ENCODE measurements at places on chromosomes 1 and 21.

GRCh38 chr1:240928265-240928664 lies 316.3 kb upstream of the GREM2 start:
- DNase-seq = no peak

GRCh38 chr21:45990049-45990711 lies 8.6 kb downstream of the COL6A1 start:
- DNase-seq = no peak

DNA sequence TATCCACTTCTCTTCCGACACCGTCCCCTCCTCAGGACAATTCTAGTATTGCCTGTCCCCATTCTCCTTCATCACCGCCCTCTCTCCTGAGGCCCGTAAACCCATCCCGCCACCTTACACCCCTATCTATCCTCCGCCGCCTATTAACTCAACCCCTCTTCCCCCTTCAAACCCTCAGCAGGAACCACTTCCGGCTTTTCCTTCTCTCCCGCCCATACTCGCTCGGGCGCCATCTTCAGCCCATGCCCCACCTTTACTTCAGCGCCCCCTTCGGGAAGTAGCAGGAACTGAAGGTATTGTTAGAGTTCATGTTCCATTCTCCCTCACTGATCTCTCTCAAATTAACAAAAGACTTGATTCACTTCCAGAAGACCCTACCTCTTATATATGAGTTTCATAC lies 31.6 kb downstream of the VN1R5 start:
- DNase-seq = no peak

GRCh38 chr21:33135925-33136324 lies 66.0 kb downstream of the OLIG1 start:
- no peak for DNase-seq

GRCh38 chr1:205477759-205478247 lies 22.0 kb upstream of the BLACAT1 start:
- DNase-seq = no peak

GRCh38 chr1:78291872-78292271 lies 198.9 kb upstream of the PTGFR start:
- no peak for DNase-seq

GRCh38 chr1:87702455-87702854 lies 373.8 kb downstream of the LMO4 start:
- DNase-seq = no peak

DNA sequence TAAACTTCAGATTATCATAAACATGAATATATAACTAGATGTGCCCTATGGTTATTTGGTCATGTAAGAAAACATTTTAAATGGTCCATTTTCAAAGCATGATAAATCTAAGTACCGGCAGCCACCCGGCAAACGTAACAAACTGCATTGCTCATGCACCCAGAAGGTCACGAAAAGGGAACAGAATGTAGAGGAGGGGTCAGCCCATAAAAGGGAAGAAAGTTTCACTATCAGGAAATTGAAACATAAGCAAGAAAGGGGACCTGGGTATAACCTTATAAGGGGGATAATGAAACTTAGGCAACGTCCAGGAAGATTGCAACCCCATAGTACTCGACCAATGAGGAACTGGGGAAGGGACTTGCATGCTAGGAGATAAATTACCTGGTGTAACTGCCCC lies 421.2 kb upstream of the ZRANB2 start:
- no peak for DNase-seq

DNA sequence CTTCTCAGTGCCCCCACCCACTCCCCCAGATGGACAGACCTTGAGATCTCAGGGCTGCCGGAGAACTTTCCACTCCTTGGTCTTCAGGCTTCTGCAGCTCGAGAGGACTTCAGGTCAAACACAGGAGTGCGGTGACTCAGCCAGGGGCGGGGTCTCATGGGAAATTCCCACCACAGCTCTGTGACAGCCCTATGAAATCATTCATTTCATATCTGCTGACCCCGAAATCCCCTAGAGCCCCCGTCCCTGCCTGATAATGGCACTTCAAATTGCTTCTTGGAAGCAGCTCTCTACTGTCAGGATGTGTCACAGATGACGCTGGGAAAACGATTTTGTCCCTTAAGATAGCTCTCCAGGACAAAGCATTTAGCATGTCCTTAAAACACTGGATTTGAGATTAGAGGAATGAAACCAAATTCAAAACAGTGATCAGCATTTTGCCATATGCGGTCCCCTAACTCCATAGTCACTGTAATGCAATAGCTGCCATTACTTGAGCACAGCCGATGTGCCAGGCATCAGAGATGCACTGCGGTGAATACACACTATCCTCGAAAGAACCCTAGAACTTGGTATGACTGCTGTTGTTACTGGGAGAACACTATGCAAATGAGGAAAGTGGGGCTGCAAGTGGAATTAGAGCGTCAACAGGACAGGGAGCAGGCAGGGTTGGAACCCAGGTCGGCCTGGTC lies at the start of gene TNFRSF9:
TNFRSF9 (minus strand) TSS at position 95 of the 692 bp plus-strand sequence. CDS start 845 bp downstream, outside the sequence.
- DNase-seq = no peak

DNA sequence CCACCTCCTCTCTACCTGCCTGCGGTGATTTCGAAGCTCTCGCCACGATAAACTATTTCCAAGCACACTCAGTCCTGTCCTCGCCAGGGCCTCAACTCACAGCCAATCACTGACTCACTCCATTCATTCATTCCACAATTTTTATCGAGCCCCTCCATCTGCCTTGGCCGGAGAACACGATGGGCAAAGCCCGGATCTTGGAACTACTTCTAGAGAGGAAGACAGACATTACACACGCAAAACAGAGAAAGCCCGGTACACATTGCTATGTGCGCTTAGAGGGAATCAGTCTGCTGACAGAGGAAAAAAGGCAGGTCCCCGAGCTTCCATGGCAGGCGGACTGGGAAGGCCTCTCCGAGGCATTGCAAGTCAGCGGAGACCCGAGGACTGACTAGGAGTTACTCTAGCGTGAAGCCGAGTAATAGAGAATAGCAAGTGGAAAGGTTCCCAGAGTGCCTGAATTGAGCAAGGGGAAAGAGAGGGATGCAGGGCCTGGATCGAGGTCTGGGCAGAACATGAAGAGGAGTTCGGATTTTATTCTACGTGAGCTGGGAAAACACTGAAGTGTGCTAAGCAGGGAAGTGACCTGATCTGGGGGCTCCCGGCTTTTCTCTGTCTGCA lies 54.2 kb upstream of the DNAJC6 start:
- DNase-seq = no peak

GRCh38 chr1:16605532-16606505 lies 7.5 kb downstream of the NBPF1 start:
- DNase-seq = no peak

DNA sequence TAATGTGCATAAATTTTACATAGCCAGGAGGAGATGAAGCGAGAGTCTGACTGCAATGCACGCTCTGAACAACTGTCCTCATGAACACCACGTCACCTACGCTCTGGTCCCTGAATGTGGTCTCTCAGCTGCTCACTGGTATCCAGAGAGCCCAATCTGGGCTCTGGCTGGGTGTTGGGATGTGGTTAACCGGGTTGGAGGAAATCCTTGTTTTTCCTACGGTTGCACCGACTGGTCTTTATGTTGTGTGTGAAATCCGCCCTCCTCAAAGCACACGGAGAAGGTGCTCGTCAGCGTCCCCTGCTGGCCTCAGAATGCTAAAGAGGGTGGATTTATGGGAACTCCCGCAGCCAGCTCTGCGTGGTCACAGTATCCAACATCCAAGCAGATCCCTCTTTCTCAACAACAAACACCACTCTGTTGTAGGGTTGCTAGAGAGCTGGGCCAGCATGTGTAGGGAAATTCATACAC lies 51.8 kb upstream of the FAM89A start:
- no peak for DNase-seq

DNA sequence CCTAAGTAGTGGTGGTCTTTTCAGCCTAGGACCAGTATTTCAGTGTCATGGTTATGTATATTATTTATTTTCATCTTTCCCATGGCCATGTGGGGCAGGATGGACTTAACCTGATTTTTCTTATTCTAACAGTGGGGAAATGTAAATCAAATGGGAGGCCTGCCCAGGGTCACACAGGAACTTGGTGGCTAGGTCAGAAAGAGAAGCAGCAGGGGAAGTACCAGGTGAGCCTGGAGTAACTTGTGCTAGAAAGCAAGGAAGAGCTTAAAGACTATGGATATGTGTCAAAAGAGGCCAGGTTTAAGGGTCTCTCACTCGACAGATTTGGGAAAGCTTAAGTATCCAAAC lies 936 bp downstream of the ZFP69B start:
- no peak for DNase-seq

DNA sequence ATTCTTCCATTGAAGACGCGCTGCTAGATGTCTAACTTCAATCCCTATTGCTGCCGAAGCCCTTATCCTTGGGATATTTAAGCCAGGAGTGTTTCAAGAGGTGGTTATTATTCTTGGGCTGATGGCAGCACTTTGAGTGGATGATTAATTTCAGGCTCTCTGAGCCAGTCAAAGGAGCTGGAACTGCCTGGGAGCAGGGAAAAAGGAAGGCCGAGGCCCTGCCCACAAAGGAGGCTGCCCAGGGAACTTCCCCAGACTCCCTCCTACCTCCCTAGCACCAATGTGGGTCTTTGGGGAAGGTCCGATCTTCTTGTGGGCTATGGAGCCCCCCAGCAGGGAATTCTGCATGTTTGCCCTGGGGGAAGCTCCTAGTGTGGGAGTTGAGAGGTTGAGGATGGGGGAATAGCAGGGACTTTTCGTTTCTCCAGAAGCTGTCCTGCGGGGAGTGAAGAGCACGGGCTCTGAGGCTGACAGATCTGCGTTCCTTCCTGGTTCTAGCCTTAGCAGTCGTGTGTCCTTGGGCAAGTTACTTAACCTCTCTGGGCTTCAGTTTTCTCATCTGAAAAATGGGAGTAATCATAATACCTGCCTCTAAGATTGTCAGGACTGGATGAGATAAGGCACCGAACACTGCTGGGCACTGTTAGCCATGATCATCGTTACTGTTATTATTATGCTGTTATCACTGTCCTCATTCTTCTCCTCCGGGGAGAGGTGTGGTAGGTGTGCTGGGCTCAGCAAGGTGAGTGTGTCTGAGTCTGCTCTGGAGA lies 6.3 kb downstream of the KCNQ4 start:
- no peak for DNase-seq

GRCh38 chr1:245566952-245567351 lies 412.2 kb downstream of the KIF26B start:
- no peak for DNase-seq

DNA sequence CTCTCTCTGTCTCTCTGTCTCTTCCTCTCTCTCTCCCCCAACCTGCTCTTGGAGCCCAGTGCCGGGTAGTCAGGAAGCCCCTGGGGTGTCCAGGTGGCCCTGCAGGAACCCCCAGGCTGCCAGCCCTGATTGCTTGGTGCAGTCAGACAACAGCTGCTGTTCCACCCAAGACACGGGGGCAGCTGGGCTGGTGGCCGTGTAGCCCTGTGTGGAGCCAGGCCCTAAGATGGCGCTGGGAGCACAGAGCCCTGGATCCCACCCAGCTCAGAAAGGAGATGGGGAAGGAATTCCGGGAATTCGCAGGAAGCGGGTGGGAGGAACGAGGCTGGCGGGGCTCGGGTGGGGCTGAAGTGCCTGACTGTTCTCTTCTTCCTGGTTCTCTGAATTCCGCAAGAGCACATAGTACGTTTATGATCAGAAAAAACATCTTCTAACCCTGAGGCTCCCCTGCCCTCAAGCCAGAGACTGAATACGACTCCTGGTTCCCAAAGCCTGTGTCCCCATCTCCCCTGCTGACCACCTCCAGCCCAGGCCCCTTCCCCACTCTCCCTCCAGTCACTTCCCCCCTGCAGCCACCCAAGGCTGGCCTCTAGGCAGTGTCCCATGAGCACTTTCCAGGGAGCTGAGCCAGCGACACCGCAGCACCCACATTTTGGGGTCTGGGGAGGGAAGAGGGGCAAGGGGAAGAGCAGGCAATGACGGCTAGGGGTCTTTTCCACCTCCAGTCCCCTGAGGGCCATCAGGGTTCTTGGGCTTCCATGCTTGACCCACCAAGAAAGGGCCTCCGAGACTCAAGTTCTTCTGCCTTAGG lies 55.0 kb downstream of the WNT9A start:
- no peak for DNase-seq

GRCh38 chr1:162632217-162632666 lies at the start of gene DDR2:
DDR2 (plus strand) TSS chr1:162632464; CDS start chr1:162719064, 86,600 bp downstream.
- no peak for DNase-seq

DNA sequence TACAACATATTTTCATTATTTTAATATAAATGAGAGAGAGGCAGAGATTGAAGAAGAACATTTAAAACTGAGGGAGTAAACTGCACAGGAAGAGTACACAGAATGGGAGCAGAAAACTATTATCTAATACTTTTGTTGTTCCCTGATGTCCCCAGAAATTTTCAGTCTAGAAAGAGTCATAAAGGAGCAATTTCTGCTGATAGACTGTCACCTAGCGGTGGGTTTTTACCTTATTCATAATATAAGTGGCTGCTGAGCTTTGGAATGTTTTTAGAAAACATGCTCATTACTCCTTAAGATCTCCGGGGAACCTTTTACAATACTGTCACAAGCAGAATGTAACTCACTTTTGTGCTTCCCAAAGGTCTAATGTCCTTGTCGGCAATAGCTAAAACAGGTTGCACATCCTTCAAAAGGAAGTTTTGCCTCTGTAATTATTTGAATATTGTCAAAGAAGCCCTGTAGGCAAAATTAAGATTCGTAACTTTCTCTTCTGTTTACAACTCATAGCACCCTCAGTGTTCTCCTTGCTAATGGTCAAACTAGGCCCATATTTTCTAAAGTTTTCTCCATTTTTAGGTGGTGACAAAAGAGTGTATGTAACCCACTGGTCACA lies 4.9 kb upstream of the NPL start:
- no peak for DNase-seq

DNA sequence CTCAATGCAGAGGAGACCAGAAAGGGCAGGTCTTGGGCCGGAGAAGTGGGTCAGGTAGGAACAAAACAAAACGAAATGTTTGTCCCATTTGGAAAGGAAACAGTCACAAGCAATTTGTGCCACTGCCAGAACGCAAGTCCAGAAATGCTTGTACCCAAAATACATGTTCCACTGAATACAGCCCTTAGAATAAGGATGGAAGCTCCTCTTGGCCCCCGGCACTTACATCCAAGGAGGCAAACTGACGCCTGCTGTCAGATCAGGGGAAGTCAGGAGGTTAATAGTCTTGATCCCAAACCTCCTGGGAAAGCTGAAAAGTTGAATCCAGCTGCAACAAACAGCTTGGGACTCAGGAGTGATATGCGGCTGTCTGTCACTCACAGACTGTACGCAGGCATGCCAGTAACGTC lies 75.9 kb upstream of the GALNT2 start:
- DNase-seq = no peak

DNA sequence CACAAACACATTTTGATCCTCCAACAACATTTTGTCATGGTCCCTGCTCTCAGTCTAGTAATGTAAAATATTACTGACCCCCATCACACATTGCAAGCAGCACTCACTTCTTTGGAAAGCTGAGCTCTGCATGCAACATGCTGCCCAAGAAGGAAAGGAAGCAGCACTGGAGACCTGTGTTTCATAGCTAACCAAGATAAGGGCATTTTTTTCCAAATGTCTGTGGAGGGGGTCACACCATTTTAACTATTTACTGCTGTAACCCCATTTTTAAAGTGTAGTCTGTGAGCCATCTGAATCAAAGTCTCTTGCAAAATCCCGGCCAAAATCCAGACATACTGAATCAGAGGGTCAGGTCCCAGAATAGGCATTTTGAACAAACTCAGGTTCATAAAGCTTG lies 4.5 kb upstream of the RASSF5 start:
- DNase-seq = no peak

GRCh38 chr1:231395076-231395997 lies 26.8 kb downstream of the EGLN1 start:
- no peak for DNase-seq

GRCh38 chr1:9860887-9861286 lies 37.1 kb upstream of the CLSTN1 start:
- no peak for DNase-seq

GRCh38 chr1:203992440-203992839 lies 80.5 kb upstream of the SOX13 start:
- no peak for DNase-seq
